Lung microvascular endothelial cell (primary cell): ENCODE measurements at places on chromosomes 1 and 21. TPM values are rescaled to one million over a fixed set of nuclear protein-coding genes. Genes with fewer than 3 reads are reported as not detected.

DNA sequence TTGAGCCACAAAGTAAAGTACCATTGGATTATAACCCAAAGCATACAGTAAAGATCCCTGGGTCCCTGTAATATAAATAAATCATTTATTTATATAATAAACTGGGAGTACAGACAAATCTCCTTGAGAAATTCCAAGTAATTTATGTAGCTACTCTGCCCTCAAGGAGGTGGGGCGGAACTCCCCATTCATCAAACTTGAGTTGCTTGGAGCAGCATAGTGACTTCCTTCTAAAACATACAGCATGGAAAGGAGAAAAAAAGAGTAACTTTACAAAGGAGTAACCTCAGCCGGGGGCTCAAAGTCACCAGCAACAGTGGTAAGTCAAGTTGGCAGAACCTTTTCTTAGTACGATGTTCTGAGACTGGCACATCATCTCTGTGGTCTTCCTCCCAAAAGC is 4.5 kb downstream of the LAPTM5 start:
- no peak for DNase-seq

DNA sequence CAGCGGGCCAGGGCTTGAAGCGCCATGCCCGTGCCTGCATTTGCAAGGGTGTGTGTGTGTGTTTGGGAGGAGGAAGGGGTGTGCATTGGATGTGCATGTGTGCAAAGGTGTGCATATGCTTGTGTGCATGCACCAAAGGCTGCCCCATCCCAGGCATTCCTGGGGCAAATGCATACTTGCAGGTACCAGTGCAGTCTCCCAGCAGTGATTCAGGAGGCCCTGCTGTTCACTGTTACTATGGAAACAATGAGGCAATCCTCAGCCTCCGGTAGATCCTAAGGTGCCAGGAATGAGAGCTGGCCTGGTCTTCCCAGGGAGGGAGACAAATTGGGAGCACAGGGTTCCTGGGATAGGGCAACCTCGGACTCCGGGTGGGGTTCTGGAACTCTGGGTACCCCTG is 7.5 kb upstream of the FNDC5 start:
- no peak for DNase-seq

The OR2W3 gene
- total RNA-seq: not detected in 2 replicates

The WNT2B gene
- 0.44 and 0.79 TPM in 2 replicates for total RNA-seq
